ENCODE measurements at places on chromosomes 2 and 18.
A peak's percentile ranks its signal among the peaks of the same experiment; 100 is the strongest.

GRCh38 chr18:23237524-23238151 is 102.4 kb downstream of the CABLES1 start:
- DNase-seq, result no peak

DNA sequence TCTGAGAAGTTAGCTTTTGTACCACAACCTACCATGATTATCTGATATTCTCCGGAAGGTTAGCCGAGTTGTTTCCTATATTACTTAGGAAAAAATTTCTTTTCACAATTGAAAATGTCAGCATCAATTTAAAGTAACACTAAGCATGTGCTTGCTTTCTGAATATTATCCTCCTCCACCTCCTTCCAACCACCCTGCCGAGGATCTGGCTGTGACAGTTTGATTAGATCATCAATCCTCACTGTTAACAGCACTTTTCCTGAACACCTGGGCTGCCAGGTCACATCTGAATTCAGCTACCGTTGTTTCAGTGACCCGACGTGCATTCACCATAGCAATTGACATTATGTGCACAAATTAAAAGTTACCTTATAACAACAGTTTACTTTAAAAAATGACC is 207.0 kb downstream of the ZNF407 start:
- no peak for DNase-seq

GRCh38 chr2:238571661-238572372 is 145.1 kb downstream of the ASB1 start:
- no peak for DNase-seq

DNA sequence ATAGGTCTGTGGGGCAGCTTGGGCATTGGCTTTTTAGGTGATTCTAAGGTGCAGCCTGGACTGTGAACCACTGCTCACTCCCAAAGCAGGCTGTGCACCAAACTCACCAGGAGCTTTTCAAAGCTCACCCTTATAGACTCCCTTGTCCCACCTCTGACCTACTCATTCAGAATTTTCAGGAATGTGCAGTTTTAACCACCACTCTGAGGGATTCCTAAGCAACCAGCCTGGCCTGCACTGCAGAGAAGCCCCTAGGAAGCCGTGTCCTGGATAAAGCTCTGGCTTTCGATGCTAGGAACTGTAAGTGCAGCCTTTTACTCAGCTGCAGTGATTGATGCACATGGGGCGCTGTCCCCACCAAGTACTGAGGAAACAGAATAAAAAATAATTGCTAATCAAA is 33.0 kb downstream of the MRO start:
- no peak for DNase-seq

DNA sequence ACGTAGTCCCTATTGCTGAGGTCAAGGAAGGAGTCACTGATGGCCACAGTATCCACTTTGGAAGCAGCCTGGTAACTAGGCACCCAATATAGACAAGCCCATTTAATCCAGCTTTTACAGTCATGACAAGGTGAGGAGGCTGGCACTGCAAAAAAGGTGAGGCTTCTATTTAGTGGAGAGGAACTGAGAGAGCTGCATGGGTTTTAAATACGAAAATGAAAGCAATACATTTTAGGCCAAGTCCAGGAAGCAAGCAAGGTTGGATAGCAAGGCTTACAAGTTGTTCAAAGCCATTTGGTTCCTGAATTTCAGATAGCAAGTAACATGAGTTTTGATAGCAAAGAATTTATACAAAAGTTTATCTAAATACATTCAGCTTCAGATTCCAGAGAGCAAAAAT is 80.4 kb downstream of the SGPP2 start:
- DNase-seq, result no peak

GRCh38 chr2:124753842-124754241 is 728.8 kb downstream of the CNTNAP5 start:
- no peak for DNase-seq

- no peak for DNase-seq
Observed at GRCh38 chr2:74146929-74147726, 584 bp downstream of the BOLA3 start.

- no peak for DNase-seq
Observed at GRCh38 chr2:199762963-199763362, 88.0 kb downstream of the FTCDNL1 start.

GRCh38 chr2:181281206-181281832 is 175.9 kb upstream of the ITGA4 start:
- DNase-seq, result peak; percentile 39

DNA sequence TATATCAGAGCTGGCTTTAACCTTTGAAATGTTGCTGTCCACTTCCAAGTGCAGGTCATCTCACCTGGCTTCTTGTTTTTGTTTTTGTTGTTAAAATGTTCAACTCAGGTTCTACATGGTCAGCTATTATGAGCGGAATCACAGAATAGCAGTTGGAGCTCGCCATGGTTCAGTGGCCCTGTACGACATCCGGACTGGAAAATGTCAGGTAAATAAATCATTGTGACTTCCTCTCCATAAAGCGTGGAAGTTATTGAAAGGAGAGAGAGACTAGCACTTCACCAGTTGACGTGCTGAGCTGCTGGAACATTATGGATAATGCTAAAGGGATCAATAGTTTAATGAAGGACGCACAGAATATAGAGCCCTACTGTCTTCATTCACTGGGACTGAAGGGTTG is 184.6 kb upstream of the BOD1L2 start:
- DNase-seq, result no peak

DNA sequence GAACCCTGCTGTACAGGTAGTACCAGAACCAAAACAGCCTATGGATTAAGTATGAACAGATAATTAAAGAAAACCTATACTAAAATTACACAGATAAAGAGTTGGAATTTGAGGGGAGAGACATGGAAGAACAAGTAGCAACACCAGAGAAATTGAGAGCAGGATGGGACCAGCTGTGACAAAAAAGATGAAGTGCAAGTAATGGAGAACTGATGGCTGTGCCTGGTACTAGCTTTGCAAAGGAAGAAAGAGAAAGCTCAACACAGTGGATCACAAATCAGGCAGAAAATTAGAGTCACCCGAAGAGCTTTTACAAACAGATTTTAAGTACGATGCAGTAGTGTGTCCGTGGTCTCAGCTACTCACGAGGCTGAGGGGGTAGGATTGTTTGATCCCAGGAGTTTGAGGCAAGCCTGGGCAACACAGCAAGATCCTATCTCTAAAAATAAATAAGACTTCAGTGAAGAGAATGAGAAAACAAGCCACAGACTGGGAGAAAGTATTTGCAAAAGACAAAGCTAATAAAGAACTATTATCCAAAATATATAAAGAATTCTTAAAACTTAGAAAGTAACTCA is 46.5 kb downstream of the CUL3 start:
- DNase-seq, result no peak

- no peak for DNase-seq
Observed at GRCh38 chr18:9494778-9495331, 19.5 kb downstream of the RALBP1 start.

DNA sequence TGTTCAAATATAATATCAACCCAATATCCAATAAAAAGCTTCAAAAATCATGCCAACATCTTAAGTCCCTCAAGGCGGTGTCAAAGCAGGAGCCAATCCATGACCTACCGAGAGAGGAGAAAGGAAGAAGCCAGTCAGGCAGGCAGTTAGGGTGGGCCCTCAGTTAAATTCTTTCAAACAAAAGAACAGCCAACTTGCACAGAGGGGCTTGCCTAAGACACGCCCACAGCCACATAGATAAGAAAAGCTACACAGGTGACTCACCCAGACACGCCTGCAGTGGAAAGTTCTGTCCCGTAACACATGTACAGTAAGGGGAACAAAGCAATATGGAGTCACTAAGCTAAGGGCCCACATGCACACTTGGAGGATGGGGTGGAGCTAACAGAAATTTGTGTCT is 61.3 kb downstream of the SP110 start:
- DNase-seq, result no peak

DNA sequence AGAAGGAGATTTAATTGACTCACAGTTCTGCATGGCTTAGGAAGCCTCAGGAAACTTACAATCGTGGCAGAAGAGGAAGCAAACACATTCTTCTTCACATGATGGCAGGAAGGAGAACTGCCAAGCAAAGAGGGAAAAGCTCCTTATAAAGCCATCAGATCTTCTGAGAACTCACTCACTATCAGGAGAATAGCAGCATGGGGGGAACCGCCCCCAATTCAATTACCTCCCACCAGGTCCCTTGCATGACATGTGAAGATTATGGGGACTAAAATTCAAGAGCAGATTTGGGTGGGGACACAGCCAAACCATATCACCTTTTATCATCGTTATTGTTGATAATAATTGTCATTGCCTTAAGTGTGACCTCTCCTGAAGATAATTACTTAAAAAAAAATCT is 197.9 kb upstream of the SLC14A2 start:
- DNase-seq, result no peak

- no peak for DNase-seq
Observed at GRCh38 chr2:121650315-121650930, 1.2 kb upstream of the CLASP1 start.

- DNase-seq, result no peak
Observed at GRCh38 chr18:65659312-65659711, 91.5 kb upstream of the CDH7 start.

GRCh38 chr18:39845631-39846030 is 2109.4 kb upstream of the PIK3C3 start:
- no peak for DNase-seq

DNA sequence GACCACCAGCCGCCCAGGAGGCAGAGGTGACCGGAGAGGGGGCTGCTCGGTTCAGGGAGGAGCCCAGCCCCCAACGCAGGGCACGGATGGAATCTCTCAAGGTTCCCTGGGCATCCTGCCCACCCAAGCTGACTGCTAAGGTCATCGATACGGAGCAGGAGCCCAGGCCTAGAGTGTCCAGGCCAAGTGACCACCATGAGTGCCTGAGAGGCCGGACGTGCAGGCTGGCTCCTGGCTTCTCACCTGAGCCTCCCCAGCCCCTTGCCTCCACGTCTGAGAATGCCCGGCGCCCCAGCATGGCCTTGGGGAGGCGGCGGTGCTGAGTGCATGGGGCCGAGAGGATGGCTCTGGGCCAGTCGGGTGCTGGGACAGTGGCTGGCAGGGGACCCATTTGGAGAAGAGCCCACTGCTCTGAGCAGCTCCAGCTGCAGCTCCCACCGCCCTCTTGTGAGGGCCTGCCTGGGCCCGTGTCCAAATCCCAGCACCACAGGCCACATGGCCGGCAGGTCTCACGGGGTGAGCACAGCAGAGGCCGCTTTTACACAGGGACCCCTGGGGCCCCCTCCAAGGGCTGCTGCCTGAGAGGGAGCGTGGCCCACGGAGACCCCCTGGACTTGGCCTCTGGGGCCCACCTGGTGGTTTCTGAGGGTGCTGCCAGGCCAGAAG is 102.8 kb upstream of the CTDP1 start:
- no peak for DNase-seq

DNA sequence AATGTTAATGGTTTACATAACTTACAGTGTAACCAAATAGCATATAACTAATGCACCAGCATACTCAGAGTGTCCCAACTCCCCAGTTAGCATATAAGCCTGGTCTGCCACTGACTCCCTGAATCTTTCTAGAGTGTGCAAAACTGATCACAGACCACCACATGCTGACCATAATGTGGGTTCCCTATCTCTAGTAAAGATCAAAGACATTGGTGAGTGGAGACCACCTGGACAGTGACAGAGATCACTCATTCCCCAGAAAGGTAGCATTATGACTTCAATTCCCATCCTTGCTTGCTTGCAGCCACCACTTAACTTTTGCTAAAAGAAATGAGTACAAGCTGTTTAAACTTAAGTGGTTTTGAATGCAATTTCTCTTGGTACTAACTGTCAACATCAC is 39.0 kb downstream of the KANSL1L start:
- DNase-seq, result no peak

GRCh38 chr18:58793361-58793760 is 71.3 kb upstream of the ZNF532 start:
- DNase-seq, result no peak

Measured in NCI-H1436 treated with DMSO at 0.1 percent for 48 hours (cell line).